Bronchial smooth muscle cell (primary cell): ENCODE measurements at places on chromosomes 6 and 20. TPM values are rescaled to one million over a fixed set of nuclear protein-coding genes. Genes with fewer than 3 reads are reported as not detected.

Gene MATN4
- 0.17 TPM in 1 of 2 replicates, not detected in the other for total RNA-seq

Gene C6orf52
- not detected in 2 replicates for total RNA-seq

Gene PI16
- 2.3 and 4.7 TPM in 2 replicates for total RNA-seq

Gene COL9A3
- total RNA-seq = 0.52 and 1.1 TPM in 2 replicates

Gene CD40
- 0.52 and 0.95 TPM in 2 replicates for total RNA-seq

Gene NEDD9
- 0.16 and 0.17 TPM in 2 replicates for total RNA-seq

Gene DLL1
- under 0.01 and 0.09 TPM in 2 replicates for total RNA-seq

Gene FILIP1
- total RNA-seq = 0.16 and 0.52 TPM in 2 replicates

Gene RPP21
- 24.4 and 34.2 TPM in 2 replicates for total RNA-seq

Gene SLC17A1
- not detected in 2 replicates for total RNA-seq

Gene NKAIN4
- not detected in 2 replicates for total RNA-seq

Gene HFE
- total RNA-seq = 13.1 and 14.5 TPM in 2 replicates

Gene ANKRD66
- not detected in 2 replicates for total RNA-seq

Gene SFT2D1
- 26.6 and 28.7 TPM in 2 replicates for total RNA-seq

Gene PPP1R11
- 9.5 and 12.3 TPM in 2 replicates for total RNA-seq

Gene SEL1L2
- total RNA-seq = not detected in 2 replicates
